ENCODE measurements at places on chromosomes 12 and 14.

GRCh38 chr12:60123557-60123956, 527.7 kb downstream of the SLC16A7 start:
- no peak for DNase-seq

DNA sequence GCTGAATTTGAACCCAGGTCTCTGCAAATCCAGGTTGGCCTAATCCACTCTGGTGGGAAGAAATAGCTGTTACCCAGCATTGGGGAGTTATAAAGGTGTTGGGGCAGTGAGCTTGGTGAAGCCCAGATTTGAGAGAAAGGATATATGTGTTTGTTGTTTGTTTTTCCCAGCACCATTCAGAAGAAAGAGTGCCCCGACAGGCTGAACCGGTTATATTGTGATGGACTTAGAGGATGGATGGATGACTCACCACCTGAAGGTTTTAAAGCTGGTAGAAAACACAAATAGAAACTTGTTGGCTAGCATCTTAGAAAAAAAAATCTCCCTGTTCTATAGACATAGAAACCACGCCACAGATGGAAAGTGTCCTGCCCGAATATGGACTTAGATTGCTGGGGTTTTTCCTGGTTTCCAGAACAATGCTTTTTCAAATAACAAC, 404.6 kb downstream of the MED13L start:
- no peak for DNase-seq

GRCh38 chr12:16949871-16950667, 344.1 kb upstream of the LMO3 start:
- DNase-seq: no peak

DNA sequence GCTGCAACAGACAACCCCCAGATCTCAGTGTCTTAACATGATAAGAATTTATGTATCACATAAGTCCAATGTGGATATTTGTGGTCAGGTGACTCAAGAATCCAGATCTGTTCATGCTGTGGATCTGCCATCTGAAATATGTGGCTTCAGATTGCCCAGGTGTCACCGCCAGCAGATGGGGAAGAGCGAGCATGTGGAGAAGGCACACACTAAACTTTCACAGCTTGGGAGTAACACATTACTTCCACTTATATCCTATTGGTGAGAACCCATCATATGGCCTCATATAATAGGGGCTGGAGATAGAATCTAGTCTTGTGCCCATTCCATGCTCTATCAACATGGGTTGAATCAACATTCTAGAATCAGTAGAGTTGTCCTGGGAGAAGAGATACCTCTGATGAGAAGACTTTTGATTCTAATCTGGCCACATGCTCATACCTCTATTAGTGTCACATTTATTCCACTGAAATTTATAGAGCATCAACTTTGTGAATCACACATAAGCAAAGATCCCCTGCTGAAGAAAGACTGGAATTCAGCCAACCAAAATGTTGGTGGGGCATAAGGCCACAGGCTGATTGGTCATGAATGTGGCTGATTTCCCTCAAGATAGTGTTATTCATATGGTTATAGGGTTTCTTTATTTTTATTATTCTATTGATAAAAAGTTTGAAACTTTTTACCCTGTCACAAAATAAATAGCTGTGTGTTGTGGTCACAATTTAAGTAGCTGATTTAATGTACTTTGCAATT, 6.0 kb upstream of the CALCOCO1 start:
- DNase-seq: no peak

GRCh38 chr12:92403210-92404175, 257.8 kb upstream of the BTG1 start:
- DNase-seq: no peak

GRCh38 chr12:238736-239398, 23.8 kb downstream of the SLC6A13 start:
- no peak for DNase-seq

DNA sequence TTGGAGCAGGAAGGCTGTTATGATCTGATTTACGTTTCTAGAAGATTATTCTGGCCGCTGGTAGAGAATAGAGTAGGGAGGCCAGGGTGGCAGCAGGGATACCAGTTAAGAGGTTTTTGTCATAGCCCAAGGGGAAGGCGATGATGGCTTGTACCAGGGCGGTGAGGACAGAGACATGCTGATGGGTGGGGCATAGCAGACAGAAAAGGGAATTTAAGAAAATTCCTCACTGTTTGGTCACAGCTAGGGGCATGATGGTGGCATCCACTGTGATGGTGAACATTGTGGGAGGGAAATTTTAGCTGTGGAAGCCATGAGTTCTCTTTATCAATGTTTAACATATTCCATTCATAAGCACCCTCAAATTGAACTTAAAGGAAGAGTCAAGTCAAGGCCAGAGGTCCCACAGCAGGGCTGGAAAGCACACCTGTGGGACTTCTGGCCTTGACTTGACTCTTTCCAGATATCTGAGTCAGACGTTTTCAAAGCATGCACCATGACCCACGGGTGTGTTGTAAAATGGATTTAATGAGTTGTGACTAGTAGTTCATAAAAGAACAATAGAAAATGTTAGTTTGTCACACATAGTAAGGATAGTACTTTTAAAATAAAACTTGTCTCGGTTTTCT, 134.6 kb downstream of the CHST11 start:
- no peak for DNase-seq

DNA sequence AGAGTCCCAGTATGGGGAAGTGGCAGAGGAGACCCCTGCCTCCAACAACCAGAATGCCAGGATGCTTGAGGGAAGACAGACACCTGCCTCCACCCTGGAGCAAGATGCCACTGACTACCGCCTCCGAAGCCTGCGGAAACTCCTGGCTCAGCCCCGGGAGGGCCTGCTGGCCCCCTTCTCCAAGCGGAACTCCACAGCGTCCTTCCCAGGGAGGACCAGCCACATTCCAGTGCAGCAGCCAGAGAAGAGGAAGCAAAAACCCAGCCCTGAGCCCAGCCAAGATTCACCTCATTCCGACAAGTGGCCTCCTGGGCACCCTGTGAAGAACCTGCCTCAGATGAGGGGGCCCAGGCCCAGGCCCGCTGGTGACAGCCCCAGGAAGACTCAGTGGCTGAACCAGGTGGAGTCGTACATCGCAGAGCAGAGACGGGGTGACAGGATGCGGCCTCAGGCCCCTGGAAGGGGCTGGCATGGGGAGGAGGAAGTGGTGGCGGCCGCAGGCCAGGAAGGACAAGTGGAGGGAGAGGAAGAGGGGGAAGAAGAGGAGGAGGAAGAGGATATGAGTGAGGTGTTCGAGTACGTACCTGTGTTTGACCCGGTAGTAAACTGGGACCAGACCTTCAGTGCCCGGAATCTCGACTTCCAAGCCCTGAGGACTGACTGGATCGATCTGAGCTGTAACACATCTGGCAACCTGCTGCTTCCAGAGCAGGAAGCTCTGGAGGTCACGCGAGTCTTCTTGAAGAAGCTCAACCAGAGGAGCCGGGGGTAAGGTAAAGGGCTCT, 93.7 kb downstream of the B4GALNT3 start:
- no peak for DNase-seq

GRCh38 chr12:121580959-121581685, at the start of gene KDM2B:
KDM2B (minus strand) TSS chr12:121581023; CDS start chr12:121580911, 112 bp downstream.
- no peak for DNase-seq

- no peak for DNase-seq
Observed at GRCh38 chr12:29957835-29958234, 174.1 kb upstream of the TMTC1 start.

DNA sequence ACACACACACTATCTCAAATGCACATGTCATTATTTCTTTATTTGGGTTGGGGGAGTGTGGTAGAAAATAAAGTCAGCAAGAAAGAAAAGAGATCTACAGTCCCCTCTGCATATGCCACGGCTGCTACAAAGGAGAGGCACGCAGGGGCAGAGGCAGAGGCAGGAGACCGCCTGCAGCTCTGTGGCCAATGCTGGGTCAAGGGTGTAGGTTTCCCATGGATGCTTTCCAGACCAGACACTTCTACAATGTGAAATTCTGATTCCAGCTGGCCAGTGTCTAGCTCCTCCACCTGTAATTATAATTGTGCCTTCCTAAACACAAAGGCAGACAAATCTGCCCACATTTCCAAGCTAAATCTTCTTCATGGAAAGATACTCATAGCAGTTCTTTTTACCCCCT, 19.2 kb downstream of the VPS37B start:
- no peak for DNase-seq

- DNase-seq: no peak
Observed at GRCh38 chr12:57471661-57472060, 8.0 kb downstream of the ARHGAP9 start.

DNA sequence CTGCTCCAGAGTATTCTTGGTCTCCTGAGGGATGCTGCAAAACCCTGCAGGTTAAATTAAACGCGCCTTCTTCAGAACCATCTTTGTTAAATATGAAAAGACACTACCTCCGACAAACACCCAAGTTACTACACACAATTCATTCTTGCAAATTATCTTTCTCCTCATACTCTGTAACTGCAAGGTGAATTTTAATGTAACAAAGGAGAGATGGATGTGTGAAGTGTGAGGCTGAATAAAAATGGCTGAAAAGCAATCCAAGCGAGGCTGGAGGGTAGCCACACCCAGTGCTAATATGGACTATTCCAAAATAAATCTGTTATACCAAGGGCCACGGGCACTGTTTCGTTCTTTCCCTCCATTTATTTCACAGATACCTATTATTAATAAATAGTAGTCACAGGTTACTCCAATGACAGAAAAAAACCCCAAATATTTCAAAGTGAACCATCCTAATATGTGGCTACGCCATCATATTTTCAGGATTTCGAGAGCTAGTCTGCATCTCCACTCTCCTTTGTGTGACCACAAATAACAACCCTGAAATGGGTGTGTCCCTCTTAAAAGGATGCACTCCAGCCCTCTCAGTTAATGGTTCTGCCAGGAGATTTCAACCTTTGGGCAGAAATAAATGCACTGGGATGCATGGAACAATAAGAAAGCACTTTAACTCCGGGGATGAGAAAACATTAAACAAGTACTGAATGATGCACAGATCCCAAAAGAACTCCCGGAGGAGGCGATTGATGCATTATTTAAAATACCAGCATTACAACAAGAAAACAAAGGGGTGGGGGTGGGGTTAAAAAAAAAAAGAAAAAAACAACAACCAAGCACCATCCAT, 53.1 kb upstream of the CCDC175 start:
- peak; percentile 54 for DNase-seq

DNA sequence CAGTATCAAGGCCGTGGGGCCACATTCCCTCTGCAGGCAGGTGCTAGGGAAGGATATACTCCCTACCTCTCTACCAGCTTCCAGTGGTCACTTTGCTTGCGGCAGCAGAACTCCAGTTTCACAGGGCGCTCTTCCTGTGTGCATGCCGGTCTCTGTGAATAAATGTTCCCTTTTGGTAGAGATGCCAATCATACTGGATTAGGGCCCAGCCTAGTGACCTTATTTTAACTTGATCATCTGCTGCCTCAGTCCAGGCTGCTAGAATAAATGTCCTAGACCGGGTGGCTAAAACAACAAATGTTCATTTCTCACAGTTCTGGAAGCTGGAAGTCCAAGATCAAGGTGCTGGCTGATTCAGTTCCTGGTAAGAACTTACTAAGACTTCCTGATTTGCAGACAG, 198.8 kb upstream of the TMEM132C start:
- no peak for DNase-seq

GRCh38 chr12:12011880-12012260, 58.9 kb upstream of the BCL2L14 start:
- DNase-seq: no peak

GRCh38 chr12:52331833-52332232, 10.6 kb upstream of the KRT83 start:
- no peak for DNase-seq

- DNase-seq: peak; percentile 24
Observed at GRCh38 chr12:32309811-32310736, 89.3 kb upstream of the FGD4 start.

- no peak for DNase-seq
Observed at GRCh38 chr14:31228533-31228932, 20.9 kb upstream of the HECTD1 start.

DNA sequence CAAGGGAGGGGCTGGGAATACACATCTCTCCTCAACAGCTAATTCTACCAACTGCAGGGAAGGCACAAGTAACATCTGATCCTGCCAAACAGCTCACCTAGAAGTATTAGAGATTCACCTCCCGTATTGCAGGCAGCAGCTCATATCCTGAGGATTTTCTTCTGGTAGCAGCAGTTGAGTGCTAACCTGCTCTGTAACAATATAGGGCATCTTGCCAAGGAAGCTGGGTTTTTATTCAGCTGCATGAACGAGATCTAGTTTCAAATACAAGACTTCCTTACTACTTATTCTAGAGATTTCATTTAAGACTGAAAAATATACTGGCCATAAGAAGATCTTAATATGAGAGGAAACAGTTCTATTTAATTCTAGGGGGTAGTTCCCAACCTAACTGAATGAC, 261.4 kb upstream of the USP15 start:
- no peak for DNase-seq
